ENCODE measurements at places on chromosomes 5 and 9.

DNA sequence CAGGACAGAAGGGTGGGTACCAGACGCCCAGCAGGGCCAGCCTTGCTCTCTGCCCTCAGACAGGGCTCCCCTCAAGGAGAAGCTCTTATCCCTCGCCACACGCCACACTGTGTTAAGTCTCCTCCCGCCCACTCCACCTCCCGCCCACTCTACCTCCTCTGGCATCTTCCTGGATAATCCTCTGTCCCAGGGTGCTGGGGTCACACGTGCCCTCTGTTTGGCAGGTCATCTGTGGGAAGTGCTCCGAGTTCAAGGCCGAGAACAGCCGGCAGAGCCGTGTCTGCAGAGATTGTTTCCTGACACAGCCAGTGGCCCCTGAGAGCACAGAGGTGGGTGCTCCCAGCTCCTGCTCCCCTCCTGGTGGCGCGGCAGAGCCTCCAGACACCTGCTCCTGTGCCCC lies 26.0 kb upstream of the SUSD3 start:
- no peak for DNase-seq

DNA sequence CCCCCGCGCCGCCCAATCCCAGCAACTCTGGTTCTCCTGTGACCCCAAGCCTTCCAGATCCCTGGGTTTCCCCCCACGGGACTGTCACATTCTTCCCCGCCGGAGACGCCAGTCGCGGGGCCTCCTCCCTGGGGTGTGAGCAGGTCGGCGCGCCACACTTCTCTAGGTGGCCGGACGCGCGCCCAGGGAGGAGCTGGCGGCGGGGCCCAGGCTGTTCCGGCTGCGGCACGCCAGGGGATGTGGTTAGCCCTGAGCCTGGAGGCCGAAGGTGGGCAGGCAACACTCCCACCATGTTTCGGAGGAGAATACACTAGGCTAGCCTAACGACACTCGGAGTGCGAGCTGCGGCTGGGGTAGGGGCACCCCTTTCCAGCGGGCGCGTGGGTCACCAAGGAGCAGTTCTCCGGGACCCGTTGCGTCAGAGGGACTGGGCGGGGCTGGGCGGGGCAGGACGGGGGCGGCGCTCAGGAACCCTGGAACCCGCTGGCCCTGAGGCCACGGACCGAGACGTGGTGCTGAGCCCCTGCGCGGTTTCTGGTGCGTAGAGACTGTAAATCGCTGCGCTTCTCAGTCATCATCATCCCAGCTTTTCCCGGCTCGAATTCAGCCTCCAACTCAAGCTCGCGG lies at the start of gene SLC27A6:
TSS of gene SLC27A6 (plus strand) at position 478 of the 627 bp plus-strand sequence. CDS start 650 bp downstream, outside the sequence.
- no peak for DNase-seq

- no peak for DNase-seq
Observed at GRCh38 chr5:180824630-180825476, 22.2 kb upstream of the MGAT1 start.

- DNase-seq, result no peak
Observed at GRCh38 chr5:44881266-44881665, 72.5 kb downstream of the MRPS30 start.

GRCh38 chr9:20353524-20353923 lies 268.8 kb downstream of the MLLT3 start:
- DNase-seq, result no peak

GRCh38 chr5:56833325-56833724 lies 18.0 kb downstream of the MAP3K1 start:
- DNase-seq, result peak; percentile 59

GRCh38 chr9:89664010-89664409 lies 59.2 kb downstream of the GADD45G start:
- DNase-seq, result no peak
